ENCODE measurements at places on chromosomes 11 and 22. TPM values are rescaled to one million over a fixed set of nuclear protein-coding genes. Genes with fewer than 3 reads are reported as not detected.

KRTAP5-8 gene
- polyA plus RNA-seq = not detected

EEF1G gene
- 1,684 TPM for polyA plus RNA-seq

OR52N4 gene
- polyA plus RNA-seq = not detected

OR52E8 gene
- polyA plus RNA-seq = not detected

CLMP gene
- 95.7 TPM for polyA plus RNA-seq

- DNase-seq = no peak
Observed at GRCh38 chr11:3824714-3825472, 15.9 kb downstream of the RHOG start.

DNA sequence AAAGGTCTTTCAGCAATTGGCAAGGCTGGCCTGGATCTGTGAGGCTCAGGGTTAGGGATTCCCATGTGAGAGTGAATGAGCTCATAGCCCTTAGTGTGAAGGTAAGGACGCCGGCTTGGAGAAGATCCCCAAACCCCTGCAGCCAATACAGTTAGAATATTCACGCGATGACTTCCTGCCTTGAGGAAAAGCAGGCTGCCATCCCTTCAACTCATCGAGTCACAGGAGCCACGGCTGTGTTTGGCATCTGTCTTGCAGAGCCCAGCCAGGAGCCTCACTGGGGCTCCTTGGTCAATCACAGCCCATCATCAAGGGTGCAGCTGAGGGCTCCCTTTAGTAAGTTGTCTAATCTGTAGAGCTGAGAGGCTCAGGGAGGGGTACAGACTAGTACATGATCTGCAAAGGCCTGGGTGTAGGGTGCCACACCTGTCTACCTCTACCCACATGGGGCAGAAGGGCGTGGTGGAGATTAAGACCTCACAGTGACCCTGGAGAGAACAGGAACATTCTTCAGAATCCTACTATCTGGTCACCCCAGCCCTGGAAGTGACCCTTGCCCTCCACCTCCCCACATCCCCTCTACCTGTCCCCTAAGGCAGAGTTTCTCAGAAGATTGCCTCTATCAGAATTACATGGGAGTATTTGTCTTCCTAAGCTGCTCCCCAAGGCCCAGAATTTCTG, 18.5 kb downstream of the IL10RA start:
- DNase-seq = no peak

- peak; percentile 6 for DNase-seq
Observed at GRCh38 chr11:95661162-95661561, 128.4 kb downstream of the FAM76B start.

DNA sequence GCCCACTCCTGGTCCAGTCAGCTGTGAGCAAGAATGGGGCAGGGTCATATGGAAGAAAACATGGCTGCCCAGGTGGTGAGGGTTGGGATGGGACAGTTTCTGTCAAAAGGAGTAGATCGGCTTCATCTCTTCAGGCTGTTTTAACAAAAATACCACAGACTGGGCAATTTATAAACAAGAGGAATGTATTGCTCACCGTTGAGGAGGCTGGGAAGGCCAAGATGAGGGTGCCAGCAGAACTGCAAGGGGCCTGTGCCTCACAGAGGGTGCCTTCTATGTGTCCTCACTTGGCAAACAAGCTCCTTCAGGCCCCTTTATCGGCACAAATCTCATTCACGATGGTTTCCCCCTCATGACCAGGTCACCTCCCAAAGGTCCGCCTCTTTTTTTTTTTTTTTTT, 18.1 kb upstream of the RELT start:
- DNase-seq = peak; percentile 56

- DNase-seq = peak; percentile 72
Observed at GRCh38 chr11:47270331-47271271, 668 bp downstream of the MADD start.

DNA sequence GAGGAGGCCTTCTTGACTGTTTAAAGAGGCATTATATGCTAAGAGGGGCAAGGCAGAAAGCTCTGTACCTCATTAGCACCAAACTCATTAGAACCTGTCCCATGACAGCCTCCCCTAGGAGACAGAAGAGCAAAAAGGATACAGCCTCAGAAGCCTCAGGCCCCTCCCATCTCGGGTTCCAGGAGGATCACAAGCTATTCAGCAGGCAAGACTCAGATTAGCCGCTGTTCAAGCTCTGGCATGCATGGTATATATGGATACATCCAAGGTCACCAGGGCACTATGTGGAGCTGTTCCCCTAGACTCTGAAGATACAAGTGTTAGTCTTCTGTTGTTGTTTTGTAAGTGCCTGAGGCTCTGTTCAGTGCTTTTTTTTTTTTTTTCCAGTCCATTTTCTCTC, 32.1 kb downstream of the ATXN10 start:
- DNase-seq = no peak

DNA sequence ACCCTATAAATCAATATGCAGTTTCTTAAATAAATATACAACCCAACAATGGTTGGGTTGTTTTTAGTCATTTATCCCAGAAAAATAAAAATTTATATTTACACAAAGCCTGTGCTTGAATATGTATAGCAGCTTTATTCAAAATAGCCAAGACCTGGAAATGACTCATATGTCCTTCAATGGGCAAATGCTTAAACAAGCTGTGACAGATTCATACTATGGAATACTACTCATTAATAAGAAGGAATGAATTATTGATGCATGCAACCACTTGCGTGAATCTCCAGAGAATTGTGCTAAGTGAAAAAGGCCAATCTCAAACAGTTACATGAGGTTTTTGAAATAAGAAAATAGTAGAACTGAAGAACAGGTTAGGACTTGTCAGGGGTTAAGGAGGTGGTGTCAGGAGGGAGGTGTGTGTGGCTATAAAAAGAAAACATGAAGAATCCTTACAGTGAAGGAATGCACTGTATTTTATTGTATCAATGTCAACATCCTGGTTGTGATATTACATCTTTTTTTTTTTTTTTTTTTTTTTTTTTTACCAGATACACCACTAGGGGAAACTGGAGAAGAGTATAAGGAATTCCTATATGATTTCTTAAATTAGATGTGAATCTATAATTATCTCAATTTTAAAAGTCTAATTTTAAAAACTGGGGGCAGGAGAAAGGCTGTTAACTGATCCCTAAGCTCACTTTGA, 82.4 kb upstream of the CD44 start:
- peak; percentile 28 for DNase-seq

DNA sequence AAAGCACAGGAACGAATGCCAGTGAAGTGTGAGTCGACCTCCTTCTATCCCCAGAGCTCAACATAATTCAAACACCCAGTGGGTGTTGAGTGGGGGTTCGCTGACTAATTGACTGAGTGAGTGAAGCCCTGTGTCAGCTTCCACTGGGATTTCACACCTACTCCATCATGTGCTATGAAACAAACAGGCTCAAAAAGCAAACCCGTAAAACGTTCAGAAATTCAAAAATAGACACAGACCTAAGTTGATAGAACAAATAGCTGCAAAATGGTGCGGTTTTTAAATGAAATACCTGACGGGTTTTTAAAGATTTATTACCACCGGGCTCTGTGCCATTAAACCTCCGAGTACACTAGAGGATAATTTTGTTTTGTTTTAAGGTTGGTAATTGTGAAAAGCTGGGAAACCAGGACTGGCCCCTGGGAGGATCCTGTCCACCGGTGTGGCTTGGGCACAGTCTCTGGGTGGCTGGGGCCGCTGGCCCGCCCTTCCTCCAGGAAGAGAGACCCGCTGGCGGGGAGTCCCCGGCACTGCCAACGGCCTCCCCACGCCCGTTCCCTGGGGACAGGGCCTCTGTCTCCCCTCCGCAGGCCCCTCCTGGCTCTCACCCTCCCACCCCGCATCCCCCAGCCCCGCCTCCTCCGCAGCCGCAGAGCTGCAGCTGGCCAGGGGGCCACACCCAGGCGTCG, 13.6 kb downstream of the KCNJ5 start:
- no peak for DNase-seq

DNA sequence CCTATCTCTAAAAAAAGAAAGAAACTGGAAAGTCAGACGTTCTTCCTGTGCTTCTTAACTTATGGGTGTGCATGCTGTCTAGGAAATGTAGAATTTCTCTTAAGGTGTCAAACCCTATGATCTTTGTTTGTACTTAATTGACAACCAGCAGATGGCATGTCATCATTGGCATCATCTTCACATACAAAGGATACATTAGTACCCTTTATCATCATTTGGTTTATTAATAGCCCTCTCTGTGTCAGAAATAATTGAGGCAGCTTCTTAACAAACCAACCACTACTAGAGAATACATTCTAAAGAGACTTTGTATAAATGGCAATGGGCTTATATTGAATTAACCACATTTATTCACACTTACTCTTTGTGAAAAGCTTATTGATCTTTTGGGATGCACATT, 13.9 kb downstream of the SRPRA start:
- no peak for DNase-seq

DNA sequence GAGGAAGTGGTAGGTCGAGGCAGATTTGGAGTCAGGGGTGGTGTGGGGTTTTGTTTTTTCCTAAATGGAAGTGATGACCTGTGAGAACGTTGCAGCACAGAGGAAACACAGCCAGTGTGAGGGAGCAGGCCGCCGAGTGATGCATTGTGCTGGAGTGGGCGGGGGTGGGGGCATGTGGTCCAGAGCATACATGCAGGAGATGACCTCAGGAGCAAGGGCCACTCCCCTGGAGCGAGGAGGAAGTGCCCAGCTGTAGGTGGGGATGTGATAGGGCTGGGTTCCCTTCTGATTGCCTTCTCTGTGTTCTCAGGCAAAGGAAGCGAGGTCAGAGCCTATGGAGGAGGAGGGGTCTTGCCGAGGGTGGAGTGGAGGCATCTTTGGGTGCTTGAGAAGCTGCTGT, 81.4 kb downstream of the PPP6R3 start:
- DNase-seq = no peak

DNA sequence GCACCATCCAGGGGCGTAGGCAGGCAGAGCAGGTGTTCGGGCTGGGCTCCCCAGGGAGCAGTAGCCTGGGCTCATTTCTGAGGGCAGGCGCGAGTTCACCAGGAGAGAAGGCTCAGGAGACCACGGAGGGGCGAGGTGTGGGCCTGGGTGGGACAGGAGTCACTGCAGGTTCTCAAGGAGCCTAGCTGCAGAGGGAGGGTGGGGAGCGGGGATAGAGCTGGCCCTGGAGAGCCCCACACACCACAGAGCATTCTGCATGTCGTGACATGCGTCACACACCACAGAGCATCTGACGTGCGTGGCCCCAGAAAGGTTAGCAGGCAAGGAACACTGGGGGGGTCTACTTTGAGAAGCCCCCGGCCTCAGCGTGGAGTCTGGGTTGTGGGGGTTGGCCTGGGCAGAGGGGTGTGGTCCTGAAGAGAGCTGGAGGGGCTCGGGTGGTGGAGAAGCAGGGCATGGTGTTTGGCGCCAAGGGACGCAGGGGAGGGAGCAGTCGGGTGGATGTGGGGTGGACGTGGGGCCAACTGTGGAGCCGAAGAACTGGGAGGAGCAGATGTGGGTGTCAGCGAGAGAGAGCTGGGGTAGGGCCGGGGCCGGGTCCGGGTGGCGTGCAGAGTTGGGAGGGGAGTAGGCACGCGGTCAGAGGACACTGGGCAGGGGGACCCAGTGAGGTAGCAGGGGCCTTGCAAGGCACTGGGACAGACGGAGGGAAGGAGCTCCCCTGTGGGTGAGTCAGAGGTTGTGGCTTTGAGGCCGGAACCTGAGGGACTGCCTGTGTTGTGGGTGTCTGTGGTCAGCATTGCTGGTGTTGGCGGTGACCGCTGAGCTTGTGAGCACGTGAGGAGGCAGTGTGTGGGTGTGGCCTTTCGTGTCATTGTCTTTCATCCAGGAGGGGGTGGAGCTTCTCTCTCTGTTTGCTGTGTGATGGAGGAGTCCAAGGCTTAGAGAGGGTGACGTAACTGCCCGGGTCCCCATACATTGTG, 25.5 kb downstream of the CTTN start:
- peak; percentile 91 for DNase-seq

- no peak for DNase-seq
Observed at GRCh38 chr11:14362611-14363010, 3.6 kb upstream of the RRAS2 start.

GRCh38 chr22:44493206-44493605, 4.8 kb downstream of the RTL6 start:
- DNase-seq = no peak

DNA sequence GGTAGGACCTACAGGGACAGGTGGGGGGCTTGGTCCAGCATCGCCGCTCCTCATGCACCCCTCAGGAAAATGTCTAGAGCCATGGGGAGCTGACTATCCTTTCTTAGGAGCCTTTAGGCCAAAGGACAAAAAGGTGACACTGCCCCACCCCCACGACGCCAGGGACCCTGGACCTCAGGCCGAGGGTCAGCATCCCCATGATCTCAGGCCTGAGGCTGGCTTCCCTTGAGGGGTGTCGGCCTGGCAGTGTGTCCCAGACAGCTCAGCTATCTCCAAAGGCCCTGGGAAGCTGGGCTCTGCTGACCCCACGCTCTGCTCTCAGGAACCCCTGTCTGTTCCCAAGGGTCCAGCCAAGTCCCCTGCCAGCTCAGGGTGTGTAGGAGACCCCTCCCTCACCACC, 16.3 kb downstream of the MRGPRG start:
- no peak for DNase-seq

GRCh38 chr22:33088418-33088817, 30.2 kb upstream of the SYN3 start:
- no peak for DNase-seq

DNA sequence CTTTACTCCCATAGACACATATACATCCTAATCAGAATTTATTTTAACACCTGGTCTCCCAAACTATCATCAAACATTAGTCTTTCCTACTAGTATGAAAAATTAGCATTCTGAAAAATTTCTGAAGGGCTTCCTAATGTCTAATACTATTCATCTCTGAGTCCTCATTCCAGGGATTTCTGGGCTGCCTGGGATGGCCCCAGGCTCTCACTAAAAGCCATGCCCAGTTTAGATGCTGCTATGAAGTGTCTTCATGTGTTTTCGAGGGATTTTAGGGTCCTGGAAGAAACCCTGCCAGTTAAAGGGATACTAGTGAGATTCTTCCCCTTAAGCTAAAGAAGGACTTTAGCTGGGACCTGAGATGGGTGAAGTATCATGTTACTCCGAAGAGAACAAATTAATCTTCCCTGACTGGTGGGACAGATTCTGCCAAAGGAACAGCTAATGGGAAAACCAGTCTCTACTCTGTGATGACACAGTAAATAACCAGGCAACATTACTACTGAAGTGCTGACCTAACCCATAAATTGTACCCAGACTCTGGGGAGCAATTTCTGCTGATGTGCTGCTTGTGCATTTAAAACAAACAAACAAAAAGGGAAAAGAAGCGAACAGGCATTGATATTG, 342.6 kb downstream of the SOX6 start:
- peak; percentile 43 for DNase-seq

GRCh38 chr11:73940801-73941570, 9.8 kb upstream of the DNAJB13 start:
- DNase-seq = no peak

GRCh38 chr11:118608360-118609227, 1.2 kb downstream of the PHLDB1 start:
- peak; percentile 85 for DNase-seq

All from IMR-90 (cell line).